ENCODE measurements at places on chromosomes 6 and 20.

- no peak for DNase-seq
Measured at GRCh38 chr20:1622450-1622849, 2.6 kb upstream of the SIRPB1 start.

DNA sequence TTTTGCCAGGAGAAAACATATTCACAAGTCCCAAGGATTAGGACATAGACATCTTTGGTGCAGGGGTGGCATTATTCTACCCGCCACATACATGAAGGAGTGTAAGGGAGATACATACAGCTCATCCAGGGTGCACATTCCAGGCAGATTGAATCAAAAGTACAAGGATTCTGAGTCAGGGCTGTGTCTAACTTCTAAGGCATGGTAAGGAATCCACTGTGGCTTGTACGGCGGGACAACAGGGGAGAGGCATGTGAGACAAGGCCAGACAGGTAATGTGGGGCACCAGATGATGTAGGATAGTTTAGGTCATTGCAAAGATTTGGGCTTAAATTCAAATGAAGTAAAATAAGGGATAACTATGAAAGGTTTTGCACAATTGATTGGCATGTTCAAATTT lies 780.9 kb downstream of the C6orf118 start:
- no peak for DNase-seq

DNA sequence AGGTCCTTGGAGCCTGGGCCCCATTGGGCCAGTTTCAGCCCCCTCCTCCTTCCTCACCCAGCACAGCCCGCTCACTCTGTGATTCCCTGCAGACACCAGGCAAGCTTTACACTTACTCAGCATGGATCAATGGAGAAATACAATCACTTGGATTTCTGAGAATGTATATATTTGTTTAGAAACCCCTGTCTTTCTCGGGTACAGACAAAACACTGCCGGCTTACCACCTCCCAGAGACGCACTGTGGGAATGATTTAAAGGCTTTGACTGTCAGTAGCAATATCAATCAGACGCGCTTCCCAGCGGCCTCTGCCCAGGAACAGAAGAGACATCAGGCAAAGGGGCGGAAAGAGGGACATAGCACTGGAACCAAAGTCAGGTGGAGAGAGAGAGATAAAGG lies 186.5 kb downstream of the MAFB start:
- DNase-seq: no peak

DNA sequence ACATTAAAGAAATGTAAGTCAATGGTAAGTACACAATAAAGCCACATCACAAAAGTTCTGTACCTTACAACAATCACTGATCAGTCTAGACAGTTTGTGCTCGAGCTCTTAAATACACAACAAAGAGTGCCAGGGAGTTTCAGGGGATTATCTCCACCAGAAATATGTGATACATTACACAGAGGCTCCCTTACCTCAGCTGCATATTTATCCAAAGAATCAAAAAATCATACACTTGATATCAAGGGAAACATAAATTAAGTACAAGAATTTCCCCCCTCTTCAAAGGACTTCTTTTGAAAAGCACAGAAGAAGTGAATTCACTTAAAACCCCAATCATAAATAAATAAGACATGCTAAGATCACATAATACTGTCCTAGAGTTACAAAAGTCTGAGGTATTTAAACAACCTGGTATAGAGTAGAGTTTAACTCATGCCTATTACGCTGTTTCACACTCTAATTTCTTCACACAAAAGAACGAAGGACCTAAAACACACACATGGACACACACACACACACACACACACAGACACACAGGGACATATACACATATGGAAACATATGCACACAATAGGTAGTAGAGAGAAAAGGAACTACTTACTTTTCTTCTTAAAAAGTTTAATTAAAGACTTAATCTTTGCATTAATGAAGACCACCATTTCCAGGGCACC lies 528 bp downstream of the NHSL1 start:
- no peak for DNase-seq

GRCh38 chr6:89071036-89071435 lies 9.5 kb upstream of the PNRC1 start:
- no peak for DNase-seq

DNA sequence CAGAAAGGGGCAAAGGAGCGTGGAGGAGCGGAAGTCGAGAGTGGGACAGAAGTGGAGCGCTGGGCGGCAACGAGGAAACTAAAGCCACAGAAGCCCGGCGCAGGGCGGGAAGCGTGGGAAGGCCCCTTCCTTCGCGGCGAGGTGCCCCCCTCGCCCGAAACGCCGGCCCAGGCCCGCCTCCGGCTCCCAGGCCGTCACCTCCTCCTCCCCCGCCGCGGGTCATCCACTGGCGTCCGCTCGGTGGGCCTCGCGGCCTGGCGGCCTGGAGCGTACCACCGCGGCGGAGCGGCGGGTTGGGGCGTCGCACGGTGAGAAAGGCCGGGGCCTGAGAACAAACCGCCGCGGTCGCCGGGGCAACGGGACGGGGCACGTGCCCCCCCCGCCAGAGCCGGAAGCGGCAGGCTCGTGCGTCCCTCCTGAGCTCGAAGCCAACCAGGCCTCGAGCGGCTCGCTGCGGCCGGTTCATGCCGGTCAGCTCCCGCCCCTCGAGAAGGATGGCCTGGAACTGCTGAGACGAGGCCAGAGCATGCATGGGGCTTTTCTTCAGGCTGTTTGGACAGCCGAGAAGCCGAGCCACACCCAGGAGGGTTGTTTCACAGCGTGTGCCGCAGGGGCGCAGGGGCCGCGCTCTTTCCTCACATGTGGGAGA lies at the start of gene TCP11:
TCP11 (minus strand) TSS at position 333 of the 649 bp plus-strand sequence. CDS start 469 bp downstream, outside the sequence.
- peak; percentile 21 for DNase-seq

- peak; percentile 85 for DNase-seq
Measured at GRCh38 chr6:41424370-41425058, 89.1 kb downstream of the NCR2 start.

- no peak for DNase-seq
Measured at GRCh38 chr20:288956-289692, 1.4 kb downstream of the C20orf96 start.

DNA sequence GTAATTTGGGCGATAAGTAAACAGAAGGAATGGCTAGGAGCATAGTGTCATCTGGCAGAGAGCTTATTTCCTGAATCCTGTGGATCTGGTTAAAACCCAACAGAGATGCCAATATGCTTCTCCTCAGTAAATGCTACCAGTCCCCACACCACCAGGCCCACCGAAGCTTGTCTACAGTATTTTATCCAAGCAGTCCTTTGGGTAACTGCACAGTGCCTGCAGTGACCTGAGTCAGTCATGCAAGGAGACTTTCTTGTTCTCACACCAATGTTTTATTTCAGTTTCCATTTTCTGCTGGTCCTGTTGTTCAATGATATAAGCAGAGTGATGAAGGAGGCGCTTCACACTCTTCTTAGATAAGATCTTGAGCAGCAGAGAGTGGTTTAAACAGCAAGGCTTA lies 326.3 kb downstream of the RIMS1 start:
- no peak for DNase-seq

DNA sequence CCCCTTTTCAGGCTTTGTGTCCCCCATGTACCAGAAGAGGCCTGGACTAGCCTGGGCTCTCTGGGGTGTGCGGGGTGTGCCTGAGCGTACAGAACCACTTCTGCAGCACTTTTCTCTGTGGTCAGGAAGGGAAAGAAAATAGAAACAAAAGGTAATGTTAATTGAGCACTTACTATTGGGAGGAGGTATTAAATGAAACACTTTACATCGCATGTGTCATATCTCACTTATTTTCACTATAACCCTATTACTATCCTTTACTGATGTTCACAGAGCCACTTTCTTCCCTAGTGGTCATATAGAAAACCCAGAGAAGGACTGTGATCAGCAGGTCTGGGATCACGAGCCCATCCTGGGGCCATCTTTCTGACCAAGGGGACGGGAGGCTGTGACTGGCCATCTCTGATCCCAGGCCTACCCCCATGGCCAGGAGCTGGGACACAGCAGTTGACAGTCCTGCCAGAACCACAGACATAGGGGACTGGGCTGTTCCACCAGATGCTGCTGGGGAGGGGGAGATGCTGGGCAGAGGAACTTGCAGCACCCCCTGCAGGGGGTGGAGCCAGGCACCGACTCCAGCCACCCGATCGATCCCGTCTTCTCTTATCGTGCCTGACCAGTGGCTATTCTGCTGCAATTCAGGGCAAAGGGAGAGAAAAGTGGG lies 107.6 kb downstream of the VEGFA start:
- no peak for DNase-seq

GRCh38 chr6:141174932-141175331 lies 957.8 kb upstream of the GJE1 start:
- no peak for DNase-seq

DNA sequence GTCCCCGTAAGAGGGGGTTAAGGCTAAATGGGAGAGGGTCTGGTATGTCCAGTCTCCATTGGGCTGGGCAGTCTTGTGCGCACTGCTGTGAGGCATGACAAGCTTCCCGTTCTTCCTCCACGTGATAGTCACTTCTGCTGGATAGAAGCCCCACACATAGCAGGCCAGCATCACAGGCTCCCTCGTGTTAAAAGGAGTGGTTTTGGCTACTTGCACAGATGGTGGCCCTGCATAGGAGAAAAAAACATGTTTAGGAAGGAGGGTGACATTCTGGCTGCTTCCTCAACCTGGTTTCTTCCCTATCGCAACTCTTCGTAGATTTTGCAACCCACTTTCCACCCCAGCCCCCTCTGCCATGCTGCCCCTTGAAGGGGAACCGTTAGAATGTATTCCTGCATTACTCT lies 3.6 kb downstream of the HLA-DMB start:
- no peak for DNase-seq

DNA sequence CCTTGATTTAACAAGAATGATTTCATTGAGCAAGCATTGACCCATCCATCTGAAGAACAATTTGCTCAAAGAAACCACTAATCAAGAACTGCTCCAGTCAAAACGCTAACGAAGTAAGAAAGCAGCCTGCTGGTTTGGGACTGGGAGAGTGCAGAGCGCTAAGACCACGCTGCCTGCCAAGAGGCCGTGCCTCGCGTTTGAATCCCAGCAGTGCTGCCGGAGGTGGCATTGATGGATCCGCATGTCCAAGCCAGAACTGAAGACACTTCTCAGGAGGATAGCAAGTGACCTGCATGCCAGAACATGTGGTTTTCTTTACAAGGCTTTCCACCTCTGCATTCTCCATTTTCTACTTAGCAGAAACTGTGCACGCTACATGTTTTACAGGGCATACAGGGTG lies 105.2 kb upstream of the FOXC1 start:
- no peak for DNase-seq

DNA sequence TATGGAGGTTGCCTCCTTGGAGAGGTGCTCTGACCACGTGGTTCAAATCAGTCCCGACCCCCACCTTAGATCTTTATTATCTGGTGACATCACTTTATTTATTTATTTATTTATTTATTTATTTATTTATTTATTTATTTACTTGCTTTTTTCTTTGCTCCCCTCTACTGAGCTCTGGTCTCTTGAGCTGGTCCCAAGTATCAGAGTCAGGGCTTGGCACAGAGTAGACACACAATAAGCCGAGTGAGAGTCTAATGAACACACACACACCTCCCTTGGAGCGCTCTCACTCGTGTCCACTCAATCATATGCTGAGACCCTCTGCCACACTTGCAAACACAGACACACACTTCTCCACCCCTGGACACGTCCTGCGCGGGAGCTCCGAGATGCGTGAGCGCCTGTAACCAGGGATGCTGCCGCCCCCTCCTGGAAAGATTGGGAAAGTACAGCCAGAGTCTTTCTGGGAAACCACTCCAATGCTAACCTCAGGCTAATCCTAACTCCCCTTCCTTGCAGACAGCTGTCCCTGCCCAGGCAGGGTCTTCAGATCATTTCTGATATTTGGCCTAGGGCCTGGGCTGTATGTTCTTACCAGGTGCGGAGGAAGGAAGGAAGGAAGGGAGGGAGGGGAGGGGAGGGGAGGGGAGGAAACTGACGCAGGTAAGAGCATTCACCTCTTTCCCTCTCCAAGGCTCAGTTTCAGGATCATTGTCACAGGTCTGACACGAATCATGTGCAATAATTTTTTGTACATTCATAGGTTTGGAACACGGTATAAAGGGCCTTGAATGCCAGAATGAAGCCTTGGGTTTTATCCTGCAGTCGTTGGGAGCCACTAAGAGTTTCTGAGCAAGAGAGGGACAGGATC lies 70.9 kb downstream of the STK35 start:
- DNase-seq: peak; percentile 73

GRCh38 chr6:169803271-169803811 lies 51.9 kb downstream of the ERMARD start:
- no peak for DNase-seq
